Endothelial cell of umbilical vein (primary cell): ENCODE measurements at places on chromosomes 11 and 22. TPM values are rescaled to one million over a fixed set of nuclear protein-coding genes. Genes with fewer than 3 reads are reported as not detected.

Gene GPR83
- not detected in 2 replicates for total RNA-seq

Gene OR52E8
- not detected in 2 replicates for total RNA-seq

Gene KRTAP5-2
- total RNA-seq = not detected in 2 replicates

Gene DCHS1
- total RNA-seq = 73.0 and 73.1 TPM in 2 replicates

DNA sequence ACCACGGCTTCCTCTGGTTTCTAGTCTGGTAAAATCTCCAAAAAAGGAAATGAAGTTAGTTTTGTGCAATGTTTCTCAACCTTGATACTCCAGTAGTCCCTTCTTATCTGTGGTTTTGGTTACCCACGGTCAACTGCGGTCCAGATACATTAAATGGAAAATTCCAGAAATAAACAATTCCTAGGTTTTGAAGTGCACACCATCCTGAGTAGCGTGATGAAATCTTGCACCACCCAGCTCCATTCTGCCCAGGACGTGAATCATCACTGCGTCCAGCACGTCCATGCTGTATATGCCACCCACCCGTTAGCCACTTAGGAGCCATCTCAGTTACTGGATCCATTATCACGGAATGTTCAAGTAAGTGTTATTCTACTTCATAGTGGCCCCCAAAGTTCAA, 117.0 kb downstream of the FBXO7 start:
- no peak for DNase-seq

- DNase-seq = no peak
Measured at GRCh38 chr11:113549611-113550578, 74.7 kb upstream of the DRD2 start.

DNA sequence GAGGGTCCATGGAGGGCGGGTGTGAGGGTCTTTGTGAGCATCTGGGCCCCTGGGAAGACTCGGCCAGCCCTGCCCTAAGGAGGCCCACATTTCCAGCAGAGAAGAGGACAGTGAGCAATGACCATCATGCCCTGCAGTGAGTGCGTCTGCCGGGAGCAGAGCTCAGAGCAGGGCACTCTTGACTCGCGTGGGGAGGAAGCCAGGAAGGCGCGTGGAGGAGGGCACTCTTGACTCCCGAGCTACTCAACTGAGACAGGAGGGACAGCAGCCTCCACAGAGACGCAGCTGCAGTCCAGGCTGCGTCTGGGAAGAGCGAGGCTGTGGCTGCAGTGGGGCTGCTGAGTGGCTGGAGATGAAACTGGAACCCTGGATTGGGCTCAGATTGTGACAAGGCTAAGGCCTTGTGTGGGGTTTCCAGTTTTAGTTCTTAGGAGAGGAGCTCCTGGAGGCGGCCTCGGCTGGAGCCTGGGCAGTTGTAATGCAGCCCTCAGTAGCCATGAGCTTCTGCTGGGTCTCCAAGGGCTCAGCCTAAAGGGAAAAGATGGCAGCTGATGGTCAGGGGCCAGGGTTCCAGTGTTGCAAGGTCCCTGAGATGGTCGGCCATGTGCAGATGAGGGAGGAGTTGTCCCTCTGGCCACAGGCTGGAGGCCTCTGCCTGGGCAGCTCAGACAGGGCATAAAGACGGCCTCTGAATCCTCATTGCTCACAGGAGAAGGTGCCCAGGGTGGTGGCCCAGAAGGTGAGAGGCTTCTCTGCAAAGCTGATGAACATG, 264.7 kb upstream of the B3GAT1 start:
- no peak for DNase-seq

DNA sequence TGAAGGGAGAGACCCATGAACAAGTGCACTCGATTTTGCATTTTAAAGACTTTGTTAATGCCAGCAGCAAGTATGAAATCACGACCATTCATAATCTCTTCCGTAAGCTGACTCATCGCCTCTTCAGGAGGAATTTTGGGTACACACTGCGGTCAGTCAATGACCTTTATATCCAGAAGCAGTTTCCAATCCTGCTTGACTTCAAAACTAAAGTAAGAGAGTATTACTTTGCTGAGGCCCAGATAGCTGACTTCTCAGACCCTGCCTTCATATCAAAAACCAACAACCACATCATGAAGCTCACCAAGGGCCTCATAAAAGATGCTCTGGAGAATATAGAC, 5.9 kb downstream of the SERPIND1 start:
- peak; percentile 44 for DNase-seq

- no peak for DNase-seq
Measured at GRCh38 chr11:128527046-128527445, 60.3 kb downstream of the ETS1 start.
